ENCODE measurements at places on chromosomes 2 and 18. TPM values are rescaled to one million over a fixed set of nuclear protein-coding genes. Genes with fewer than 3 reads are reported as not detected.

ALPG gene
- total RNA-seq, result not detected

DNA sequence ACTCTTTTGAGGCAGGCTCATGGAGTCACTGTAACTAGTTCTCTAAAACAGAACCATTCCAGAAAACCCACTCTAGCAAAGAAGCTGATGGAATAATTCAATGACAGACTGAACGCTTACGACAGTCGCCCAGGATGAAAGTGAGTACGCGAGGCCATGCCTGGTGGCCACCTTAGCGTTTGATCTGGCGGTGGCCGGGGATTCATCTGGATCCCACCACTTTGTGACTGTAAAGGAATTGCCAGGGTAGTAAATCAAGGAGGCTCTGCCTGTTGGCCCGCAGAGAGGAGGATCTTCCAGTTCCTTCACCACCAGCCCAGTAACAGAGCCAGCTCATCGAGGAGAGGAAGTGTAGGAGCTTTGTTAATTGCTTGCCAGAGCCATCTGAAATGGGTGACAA, 34.6 kb downstream of the GREB1 start:
- DNase-seq, result no peak

- DNase-seq, result no peak
Observed at GRCh38 chr2:127673291-127674069, 1.9 kb downstream of the LIMS2 start.

DNA sequence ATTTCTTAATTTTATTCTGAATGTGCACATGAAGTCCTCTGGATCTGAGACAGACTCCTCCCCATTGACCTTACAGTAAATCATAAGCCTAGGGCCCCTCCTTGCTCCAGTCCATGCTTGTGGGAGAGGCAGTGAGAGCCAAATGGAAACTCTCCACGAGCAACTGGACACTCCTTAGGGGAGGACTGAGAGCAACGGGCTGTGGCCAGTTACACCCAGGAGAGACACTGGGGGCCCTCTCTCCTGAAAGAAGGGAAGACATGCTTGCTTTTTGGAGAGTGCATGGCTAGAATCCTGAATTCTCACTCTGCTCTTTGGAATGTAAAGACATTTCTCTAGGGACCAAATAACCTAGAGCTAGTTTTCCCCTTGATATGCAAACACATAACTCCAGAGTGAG, 49.0 kb upstream of the BIN1 start:
- no peak for DNase-seq

GRCh38 chr2:180971811-180972210, 8.6 kb upstream of the UBE2E3 start:
- no peak for DNase-seq
